ENCODE measurements at places on chromosomes 2 and 18.

GRCh38 chr2:38202713-38203445 is 126.9 kb upstream of the CYP1B1 start:
- DNase-seq, result no peak

DNA sequence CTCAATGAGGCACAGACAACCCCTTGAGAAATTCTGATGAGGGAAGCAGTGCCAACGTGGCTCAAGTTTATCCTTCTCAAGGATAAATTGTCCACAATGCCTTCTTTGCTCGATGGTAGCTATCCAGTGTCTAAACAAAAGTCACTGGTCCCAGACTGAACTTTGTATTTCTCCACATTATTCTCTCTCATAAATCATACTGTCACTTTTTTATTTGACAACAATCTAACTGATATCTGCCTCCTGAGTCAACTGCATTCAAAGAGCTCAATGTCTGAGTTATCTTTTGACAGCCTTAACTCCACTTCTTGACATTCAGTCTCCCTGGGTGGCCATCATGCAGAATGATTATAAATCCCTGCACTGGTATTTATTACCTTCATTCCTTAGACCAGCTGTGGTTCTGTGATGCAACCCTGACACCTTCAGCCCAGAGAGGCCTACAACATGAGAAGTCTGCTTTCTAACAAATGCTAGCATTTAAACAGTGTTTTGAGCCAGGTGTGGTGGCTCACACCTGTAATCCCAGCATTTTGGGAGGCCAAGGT is 38.2 kb downstream of the IMMT start:
- DNase-seq, result no peak

GRCh38 chr2:9765611-9766531 is 77.4 kb upstream of the TAF1B start:
- no peak for DNase-seq

DNA sequence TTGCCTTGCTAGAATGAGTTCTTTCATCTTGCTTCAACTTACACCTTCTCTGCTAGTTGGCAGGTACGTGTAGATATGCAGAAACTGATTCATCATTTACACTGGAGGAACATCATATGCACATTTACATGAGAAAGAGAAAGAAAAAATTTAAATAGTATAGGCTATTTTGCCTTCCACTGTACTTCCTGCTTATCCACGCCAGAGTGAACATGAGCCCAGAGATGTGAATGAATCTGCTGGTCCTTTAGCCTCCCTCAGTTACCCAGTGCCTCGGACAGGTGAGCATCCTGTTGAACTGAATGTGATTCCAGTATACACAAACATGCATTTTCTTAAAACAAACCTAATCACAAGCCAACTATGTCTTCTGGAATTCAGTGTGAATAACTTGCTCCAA is 83.6 kb downstream of the SESTD1 start:
- DNase-seq, result no peak

- DNase-seq, result no peak
Observed at GRCh38 chr2:52498077-52498750, 1269.4 kb upstream of the CHAC2 start.

DNA sequence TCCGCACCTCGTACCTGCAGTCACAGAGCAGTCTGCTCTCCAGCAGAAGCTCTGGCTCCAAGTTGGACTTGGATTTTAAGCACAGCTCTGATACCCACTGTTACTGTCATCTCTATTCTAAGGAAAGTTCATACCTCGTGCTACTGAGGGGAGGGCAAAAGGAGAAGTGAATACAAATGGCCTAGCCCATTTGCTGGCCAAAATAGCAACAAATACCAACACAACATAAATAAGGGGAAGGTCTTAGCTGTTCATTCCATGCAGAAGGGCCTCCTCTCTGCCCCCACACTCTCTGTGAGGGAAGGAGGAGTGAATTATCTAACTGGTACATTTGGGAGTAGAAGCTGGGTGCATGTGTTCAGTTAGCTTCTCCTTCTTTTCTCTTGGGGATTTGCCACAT is 739.4 kb upstream of the RAB6C start:
- no peak for DNase-seq

DNA sequence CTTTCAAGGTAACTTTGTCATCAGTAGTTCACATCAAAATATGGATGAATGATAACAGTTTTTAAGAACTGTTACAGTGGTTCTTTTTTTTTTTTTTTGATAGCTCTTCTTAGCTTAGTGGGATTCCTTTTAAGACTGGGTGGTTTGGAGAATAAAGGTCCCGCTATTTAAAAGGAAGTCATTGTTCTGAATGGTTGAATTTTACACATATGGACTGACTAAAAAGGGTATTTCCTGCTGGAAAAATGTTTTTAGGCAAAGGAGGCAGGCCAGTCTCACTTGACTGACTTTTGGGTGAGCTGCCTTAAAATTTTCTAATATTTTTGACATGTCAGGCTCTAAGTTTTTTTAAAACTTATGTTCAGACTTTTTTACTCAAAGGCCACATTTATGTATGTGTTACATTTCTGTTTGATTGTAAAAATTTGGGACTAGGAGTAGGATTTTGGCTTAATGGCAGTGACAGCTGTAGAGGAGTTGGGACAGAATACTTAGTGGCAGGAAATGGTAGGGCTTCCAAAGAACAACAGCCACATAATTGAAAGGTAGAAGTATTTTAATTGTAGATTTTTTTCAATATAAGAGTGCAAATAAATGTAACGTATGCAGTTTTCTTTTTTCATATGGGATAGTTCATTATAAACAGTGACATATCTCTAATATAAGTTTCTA is 13.7 kb downstream of the VAPA start:
- DNase-seq, result no peak

DNA sequence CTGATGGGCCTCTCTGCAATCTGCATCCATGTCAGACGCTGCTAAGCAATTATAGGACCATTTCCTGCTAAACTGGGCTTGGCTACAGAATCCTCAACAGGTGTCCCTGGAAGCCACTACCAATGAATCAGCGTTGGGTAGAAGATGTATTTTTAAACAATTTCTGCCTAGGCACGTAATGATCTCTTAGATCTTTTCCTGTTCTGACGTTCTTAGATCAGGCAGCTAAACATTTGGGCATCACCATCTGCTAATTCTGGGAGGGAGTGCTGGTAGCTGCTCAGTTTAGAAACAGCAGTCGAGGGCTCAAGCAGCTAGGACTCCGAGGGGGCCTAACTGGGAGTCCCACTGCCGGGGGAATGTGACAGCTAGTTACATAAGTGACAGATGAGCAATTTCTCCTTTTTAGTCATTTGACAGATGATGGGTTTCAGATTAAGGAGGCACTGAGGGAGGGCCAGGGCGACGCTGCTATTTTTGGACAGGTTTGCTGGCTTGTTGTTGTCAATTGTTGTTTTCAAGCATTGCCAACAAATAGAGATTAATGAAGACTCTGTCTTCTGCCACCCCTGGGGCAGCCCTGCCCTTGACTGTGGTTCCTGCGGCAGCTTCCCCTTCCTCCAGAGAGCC is 92.7 kb downstream of the MRO start:
- DNase-seq, result peak; percentile 84

GRCh38 chr2:172510088-172510487 is 45.8 kb upstream of the PDK1 start:
- DNase-seq, result no peak

- no peak for DNase-seq
Observed at GRCh38 chr18:75546964-75547363, 119.5 kb upstream of the SMIM21 start.

GRCh38 chr2:238591732-238592131 is 165.0 kb downstream of the ASB1 start:
- DNase-seq, result no peak

GRCh38 chr2:208033701-208034502 is 8.6 kb upstream of the PLEKHM3 start:
- no peak for DNase-seq

- DNase-seq, result no peak
Observed at GRCh38 chr2:12547566-12548170, 169.1 kb upstream of the TRIB2 start.

- no peak for DNase-seq
Observed at GRCh38 chr2:101829429-101829828, 131.9 kb downstream of the MAP4K4 start.

DNA sequence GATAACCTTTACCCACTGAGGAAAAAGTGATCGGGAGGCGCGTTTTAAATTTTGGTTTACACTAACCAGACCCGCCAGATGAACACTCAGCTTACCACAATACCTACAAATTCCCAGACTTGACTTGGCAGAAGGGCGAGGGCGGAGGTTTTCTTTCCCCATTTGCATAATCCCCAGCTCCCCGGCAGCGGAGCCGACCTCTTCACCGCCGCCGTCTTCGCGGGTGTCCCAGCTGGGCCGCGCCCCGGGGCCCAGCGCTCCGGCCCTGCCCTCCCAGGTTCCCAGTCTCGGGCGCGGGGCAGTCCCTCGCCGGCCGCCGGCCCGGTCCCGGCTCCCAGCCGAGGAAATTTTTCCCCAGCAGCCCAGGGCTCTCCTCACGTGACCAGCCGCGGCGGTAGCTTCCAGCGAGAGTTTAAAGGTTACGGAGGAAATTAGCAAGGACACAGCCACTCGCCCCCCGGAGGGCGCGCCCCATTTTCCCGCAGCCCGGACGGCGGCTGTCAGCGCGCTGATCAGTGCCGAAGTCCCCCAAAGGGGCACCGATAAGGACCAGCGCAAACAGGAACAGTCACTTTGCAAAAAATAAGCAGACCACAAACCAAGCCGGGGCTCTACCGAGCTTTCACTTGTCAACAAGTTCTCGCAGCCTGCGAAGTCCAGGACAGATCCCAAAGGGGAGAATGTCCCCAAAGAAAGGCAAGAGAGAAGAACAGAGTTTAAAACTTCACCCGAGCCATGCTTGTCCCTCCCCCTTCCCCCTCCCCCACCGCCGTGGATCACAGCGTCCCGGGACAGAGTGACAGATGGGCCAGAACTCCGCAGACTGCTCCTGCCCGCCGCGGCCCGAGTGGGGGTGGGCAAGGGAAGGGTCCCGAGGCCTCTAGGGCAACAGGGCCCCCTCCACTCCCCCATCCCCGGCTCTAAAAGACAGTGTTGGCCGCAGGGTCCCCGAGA is 1.3 kb upstream of the PRKCE start:
- DNase-seq, result peak; percentile 70

GRCh38 chr2:111900859-111901258 is 2.5 kb downstream of the MERTK start:
- peak; percentile 85 for DNase-seq

DNA sequence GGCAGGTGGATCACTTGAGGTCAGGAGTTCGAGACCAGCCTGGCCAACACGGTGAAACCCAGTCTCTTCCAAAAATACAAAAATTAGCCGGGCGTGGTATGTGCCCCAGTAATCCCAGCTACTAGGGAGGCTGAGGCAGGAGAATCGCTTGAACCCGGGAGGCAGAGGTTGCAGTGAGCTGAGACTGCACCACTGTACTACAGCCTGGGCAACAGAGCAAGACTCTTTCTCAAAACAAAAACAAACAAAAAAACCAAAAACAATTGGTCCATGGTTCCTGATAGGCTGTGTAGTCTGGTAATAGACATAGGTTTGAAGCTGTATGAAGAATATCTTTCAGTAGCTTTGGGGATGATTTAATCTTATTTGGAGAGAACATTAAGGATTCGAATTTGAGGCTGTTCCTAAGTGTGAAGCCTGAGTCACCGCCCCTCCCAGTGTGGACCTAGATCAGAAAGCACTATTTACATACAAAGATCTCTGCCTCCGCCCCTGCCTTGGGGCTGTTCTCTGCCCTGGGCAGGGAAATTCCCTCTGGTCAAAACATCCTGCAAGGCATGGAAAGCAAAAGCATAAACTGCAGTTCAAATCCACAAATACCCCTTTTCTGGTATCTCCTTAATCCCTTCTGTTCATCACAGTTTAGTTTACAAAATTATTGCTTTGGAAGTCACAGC is 52.8 kb upstream of the PMAIP1 start:
- DNase-seq, result no peak

DNA sequence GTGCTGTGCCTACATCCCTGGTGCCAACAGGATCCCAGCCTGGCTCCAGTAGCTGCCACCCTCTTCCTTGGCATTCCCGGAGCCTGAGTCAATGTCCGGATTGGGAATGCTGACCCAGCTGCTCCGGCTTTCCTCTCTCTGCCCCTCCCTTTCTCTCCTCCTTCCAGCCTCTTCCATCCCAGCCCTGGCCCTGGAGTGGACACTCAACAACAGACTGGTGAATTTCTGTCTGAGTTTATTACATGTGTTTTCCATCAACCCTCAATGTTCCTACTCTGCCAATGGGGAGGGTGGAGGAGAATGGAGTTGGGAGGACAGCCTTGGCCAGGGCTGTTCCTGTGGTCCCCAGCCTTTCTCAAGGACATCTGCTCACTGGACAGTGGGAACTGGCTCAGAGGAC is 917 bp upstream of the PRKAG3 start:
- DNase-seq, result no peak

DNA sequence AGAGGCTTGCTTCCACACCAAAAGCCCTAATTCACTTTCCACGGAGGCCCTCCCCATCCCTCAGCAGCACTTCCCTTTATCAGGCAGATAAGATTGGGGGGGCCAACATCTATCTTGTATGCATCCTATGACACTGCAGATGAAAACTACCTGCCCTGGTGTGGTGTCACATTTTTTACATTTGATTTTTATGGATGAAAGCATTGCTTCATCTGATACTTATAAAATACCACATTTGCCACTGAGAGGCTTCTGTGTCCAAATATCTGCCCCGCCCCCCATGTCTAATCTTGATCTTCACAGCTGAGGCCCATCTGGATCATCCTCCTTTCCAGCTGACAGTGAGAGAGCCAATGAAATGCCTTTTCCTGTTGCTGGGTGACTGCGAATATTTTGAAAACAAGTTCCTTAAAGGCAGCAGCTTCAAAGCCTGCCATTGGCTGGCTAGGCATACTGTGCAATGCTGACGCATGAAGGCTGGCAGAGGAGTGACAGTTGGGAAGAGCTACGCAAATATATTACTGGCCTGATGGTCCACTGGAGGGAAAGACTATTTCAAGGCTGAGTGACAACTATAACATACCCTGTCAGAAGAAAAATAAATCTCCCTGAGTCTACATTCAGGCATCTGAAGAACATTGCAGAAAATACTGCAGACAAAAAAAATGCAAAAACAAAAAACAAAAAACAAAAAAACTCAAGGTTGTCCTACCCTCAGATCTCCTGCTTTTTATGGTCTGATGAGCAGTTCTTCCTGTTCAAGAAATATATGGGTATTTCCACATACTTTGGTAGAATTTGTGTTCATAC is 318.7 kb downstream of the PDE11A start:
- DNase-seq, result peak; percentile 54

DNA sequence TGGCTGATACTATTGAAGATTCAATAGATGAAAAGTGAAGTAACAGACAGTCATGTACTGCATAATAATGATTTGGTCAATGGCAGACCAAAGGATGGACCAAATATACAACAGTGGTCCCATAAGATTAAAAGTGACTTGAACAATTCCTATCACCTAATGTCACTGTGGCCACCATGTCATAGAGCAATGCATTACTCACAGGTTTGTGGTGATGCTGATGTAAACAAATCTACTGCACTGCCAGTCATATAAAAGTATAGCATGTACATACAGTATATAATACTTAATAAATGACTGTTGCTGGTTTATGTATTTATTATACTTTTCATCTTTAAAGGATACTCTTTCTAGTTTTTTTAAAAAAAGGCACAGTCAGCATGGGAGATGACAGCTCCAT is 99.9 kb downstream of the USP34 start:
- DNase-seq, result no peak

DNA sequence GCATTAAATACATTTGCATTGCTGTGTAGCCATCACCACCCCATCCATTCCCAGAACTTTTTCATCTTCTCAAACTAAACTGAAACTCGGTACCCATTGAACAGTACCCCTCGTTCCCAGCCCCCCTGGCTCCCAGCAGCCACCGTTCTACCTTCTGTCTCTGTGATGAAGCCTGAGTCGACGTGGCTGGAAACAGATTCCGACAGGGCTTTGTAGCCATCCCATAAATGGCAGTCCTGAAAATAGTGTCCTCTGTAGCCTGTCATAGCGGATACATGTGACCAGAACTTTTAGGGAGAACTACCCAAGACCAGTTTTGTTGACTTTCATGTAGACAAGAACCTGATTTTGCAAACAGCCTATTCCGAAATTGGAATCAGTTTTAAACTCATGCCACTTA is 59.1 kb downstream of the TSHZ1 start:
- no peak for DNase-seq
